ENCODE measurements at places on chromosomes 5 and 9.
A peak's percentile ranks its signal among the peaks of the same experiment; 100 is the strongest.

DNA sequence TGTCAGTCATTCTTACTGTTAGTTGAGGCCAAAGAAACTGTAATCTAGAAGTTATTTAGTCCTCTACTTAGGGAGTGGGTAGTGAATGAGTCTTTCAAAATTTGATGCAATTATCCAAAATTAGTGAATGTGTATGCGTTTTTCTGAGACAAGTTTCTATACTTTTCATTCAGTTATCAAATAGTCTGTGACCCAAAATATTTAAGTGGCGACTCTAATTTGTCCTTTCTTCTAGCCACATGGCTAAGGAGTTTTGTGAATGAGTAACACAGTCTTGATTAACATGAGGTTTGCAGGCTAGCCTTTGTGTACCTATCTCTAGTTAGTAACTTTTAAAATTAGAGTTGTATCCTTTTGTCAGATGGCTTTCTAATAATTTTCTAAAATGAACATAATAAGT is 45.6 kb downstream of the COMMD10 start:
- no peak for DNase-seq

GRCh38 chr5:98755406-98755805 is 18.1 kb upstream of the RGMB start:
- DNase-seq: no peak

DNA sequence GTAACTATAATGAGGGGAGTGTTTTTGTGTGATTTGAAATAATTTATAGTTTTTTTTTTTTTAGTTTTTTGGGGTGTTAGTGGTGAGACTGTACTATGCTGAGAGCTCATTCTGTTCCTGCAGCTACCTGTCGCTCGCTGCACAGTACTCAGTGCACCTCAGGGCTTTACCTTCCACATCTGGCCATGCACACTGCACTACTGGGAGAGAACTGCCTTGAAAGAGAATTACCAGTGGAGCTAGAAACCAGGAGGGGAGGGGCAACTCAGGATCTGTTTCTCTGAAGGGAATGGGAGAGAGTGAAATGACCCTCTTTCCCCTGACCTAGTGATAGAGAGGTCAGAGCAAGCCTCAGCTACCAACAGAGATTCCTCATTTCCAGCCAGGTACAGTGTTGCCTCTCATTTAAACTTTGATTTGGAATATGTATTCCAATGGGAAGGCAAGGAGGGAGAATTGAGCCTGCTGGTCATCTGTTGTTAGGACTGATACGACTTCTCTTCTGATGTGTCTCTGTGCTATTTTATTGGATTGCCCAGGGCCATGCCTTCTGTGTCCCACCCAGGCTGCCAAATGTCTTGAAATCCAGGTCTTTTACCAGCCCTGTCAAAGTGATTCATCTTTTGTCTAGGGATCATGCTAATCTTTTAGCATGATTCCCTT is 8.9 kb downstream of the ATG10 start:
- DNase-seq: no peak

GRCh38 chr9:4297786-4298254 is 2.0 kb downstream of the GLIS3 start:
- peak; percentile 67 for DNase-seq

- no peak for DNase-seq
These were observed 67.4 kb upstream of the HRH2 start for GRCh38 chr5:175590471-175590881.

DNA sequence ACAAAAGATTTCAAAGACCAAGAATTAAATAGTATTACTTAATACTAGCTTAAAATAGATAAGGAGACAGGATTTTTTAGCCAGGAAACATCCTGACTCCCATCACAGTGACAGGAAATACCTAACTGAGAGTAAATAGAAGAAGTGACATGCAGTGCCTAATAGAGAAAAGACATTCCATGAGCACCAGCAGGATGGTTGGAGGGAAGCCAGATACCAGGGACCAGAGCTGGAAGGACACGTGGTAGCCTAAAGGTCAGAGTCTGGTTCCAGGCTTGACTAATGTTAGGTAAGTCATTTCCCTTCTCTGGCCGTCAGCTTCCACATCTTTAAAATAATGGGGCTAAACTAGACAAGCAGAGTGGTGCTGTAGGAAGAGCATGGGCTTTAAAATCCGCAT is 41.6 kb downstream of the CDK5RAP2 start:
- DNase-seq: no peak

GRCh38 chr5:179802207-179802883 is 4.3 kb downstream of the MGAT4B start:
- DNase-seq: no peak

GRCh38 chr5:81140943-81141342 is 92.2 kb upstream of the CKMT2 start:
- no peak for DNase-seq

- no peak for DNase-seq
These were observed 186.7 kb downstream of the MSX2 start for GRCh38 chr5:174911118-174911517.

Measured in DND-41 (cell line).